ENCODE measurements at places on chromosomes 1 and 21.

- DNase-seq, result no peak
Measured at GRCh38 chr1:41641475-41641814, 157.0 kb upstream of the EDN2 start.

DNA sequence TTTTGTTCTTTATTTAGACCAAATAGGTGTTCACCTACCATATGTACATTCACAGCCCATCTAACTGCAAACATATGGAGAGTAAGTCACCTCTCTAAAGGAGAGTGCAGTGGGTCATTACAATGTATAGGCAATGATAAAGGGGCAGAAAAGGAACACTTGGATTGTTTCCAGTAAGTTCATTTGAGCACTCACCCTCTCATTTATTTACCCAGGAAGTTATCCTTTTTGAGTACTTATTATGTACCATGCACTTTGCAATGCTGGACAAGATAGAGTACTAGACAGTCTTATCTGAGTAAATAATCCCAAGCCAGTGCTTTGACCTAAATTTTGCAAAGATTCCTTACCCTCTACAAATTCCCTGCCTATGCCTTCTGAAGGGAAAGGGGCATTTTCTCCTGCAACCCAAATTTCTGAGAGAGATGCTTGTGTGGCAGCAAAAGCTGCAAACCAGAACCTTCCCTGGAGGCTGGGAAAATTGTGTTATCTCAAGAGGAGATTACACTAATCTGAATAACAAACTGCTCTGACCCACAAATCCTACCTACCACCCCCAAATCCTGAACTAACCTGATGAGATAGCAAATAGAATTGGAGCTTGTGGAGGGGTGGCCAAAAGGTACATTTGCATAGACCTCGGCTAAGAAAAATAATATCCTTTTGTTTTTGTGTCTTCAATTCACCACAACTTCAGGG is 18.6 kb upstream of the RGS8 start:
- no peak for DNase-seq

- DNase-seq, result no peak
Measured at GRCh38 chr21:43991447-43991991, 20.6 kb upstream of the TRAPPC10 start.

- no peak for DNase-seq
Measured at GRCh38 chr1:185441605-185442004, 124.6 kb upstream of the IVNS1ABP start.

GRCh38 chr1:165289556-165289955 is 67.0 kb downstream of the LMX1A start:
- no peak for DNase-seq

- no peak for DNase-seq
Measured at GRCh38 chr1:84272401-84272800, 29.1 kb upstream of the SAMD13 start.

- no peak for DNase-seq
Measured at GRCh38 chr1:244639561-244639960, 13.4 kb upstream of the DESI2 start.

DNA sequence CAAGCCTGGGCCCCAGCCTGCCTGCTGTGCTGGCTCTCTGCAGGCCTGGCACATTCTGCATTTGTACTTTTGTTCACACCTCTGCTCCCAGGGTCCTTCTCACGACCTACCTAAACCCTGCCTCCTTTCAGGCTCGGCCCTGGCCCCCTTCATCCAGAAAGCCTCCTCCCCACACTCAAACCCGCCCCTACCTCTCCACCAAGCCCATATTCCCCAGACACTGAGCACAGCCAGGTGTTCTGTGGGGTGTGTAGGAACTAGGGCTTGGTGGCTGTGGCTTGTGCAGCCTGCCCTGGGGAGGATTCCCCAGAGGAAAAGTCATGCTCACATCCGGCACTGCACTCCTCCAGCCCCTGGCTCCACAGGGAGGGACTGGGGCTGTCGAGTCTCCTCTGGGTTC is 8.2 kb upstream of the MIXL1 start:
- no peak for DNase-seq

GRCh38 chr1:7517611-7518330 is 253.3 kb upstream of the VAMP3 start:
- no peak for DNase-seq

GRCh38 chr1:163120372-163120771 is 51.2 kb downstream of the RGS4 start:
- no peak for DNase-seq

DNA sequence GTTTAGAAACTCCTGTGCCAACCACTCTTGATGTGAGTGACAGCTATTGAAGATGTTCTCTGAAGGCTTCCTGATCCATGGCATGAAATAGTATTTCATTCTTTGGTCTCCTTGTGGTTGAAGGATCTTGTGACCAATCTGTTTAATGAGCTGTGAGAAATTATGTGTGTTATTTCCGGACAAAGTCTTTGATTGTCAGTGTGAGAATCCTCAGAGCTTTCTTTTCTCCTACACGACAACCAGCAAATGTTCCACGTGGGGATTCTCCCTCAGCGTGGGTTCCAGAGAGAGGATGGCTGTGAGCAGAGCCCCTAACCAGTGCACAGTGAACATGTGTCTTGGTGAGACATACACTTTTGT is 45.0 kb upstream of the HOOK1 start:
- DNase-seq, result no peak

- no peak for DNase-seq
Measured at GRCh38 chr21:41877901-41878830, 978 bp downstream of the PRDM15 start.

GRCh38 chr1:199778324-199778955 is 249.1 kb upstream of the NR5A2 start:
- no peak for DNase-seq

- no peak for DNase-seq
Measured at GRCh38 chr1:89590341-89591080, 42.4 kb upstream of the LRRC8C start.

DNA sequence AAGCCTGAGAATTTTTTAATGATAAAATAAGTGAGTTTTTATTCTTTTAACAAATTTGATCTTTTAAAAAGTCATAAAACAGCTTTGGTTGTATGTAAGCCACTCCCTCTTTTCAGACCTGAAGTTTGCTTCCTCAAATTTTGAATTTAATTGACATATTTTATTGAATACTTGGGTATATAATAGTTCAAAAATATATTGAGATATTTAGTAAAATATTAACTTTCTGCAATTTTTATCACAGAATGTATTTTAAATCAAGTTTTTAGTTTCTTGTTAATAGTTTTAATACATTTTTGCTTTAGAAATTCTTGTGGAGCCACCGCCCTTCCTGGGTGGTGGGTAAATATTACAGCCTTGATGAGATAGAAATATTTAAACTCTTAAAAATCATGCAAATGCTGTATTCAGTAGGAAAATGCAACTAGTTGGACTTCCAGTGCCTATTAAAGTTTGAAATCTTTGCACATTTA is 867 bp downstream of the PTPRC start:
- no peak for DNase-seq

- peak; percentile 18 for DNase-seq
Measured at GRCh38 chr1:18820791-18821641, 38.4 kb downstream of the TAS1R2 start.

GRCh38 chr1:222583079-222583478 is 6.7 kb downstream of the TAF1A start:
- DNase-seq, result no peak

GRCh38 chr1:208217781-208218180 is 26.4 kb downstream of the PLXNA2 start:
- DNase-seq, result no peak

GRCh38 chr1:245730801-245731200 is 576.0 kb downstream of the KIF26B start:
- no peak for DNase-seq

- DNase-seq, result no peak
Measured at GRCh38 chr1:80310703-80311245, 1304.2 kb upstream of the ADGRL4 start.

DNA sequence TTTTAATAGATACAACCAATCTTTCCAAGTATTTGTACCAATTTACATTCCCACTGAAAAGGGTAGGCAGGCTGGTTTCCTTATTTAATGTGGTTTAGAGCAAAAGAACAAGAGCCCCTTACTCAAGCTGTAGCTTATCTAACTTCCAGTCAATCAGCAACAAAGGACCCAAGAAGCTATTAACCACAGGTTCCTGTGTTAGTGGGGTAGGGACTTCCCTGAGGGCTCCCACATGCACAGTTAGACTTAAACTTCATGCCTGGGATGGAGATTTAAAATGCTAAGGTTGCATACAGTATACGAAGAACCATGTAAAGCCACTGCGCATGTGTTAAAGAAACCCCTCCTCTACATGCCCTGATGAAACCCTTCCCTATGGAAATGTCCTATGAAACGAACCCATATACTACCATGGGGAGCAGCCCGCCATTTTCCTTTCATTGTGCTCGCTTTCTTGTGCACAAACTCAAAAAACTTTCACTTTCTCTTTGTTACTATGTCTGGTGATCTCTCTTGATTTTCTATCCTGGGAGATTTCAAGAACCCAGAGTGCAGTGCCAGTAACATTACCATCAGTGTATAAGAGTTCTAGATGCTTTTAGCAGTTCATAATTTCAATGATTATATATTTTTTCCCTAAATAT is 23.3 kb upstream of the ST6GALNAC5 start:
- DNase-seq, result no peak

DNA sequence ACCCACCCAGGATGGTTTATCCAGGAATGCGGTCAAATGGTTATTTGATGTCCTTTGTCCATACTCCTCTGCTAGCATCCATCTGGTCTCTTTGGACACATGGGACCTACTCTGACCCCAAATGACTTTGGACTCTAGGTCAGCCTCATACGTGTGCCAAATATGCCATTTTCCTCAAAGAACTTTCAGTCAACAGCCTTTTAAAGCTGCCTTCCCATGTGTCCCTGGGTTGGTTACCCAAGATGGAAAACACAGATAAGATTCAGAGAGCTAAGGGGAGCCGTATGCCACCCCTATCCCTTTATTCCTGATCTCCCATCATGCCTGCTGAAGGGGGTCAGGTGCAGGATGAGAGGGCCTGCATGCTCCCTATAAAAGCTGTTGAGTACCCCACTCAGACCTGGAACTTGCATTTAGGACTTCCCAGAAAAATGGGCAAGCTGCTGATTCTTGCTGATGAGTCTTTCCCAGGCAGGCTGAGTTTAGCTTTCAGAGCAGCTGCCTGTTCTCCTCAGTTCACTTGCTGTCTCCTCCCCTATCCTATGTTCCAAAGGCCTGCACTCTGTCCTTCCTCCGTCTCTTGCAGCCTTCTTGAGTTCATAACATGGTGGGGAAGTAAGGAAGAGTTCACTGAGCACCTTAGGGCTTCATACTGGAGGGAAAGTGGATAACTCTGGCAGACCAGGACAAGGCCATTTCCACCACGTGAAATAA is 19.8 kb downstream of the CHI3L2 start:
- no peak for DNase-seq

- DNase-seq, result no peak
Measured at GRCh38 chr1:171794085-171794484, 12.6 kb downstream of the METTL13 start.

Data from stimulated activated CD8-positive, alpha-beta memory T cell treated with anti-CD3 and anti-CD28 coated beads, Interleukin-4, amount 100 ng/mL, for 1 hour (primary cell).